ENCODE measurements at places on chromosomes 7 and 10. TPM values are rescaled to one million over a fixed set of nuclear protein-coding genes. Genes with fewer than 3 reads are reported as not detected.

GBX1 gene
- polyA plus RNA-seq = not detected

NUTM2D gene
- 1.5 TPM for polyA plus RNA-seq

GARIN1A gene
- polyA plus RNA-seq = 1.2 TPM

GDF2 gene
- polyA plus RNA-seq = not detected

ARHGEF35 gene
- polyA plus RNA-seq = 0.02 TPM

CTAGE4 gene
- polyA plus RNA-seq = not detected

PRSS58 gene
- not detected for polyA plus RNA-seq

JCAD gene
- polyA plus RNA-seq = 25.7 TPM

LLCFC1 gene
- not detected for polyA plus RNA-seq

STARD3NL gene
- 63.1 TPM for polyA plus RNA-seq

GLI3 gene
- 0.10 TPM for polyA plus RNA-seq

XRCC2 gene
- polyA plus RNA-seq = 3.4 TPM

C10orf105 gene
- polyA plus RNA-seq = not detected

SAMD9L gene
- polyA plus RNA-seq = 1.8 TPM

VSTM4 gene
- 0.39 TPM for polyA plus RNA-seq

HMX3 gene
- not detected for polyA plus RNA-seq

NPC1L1 gene
- not detected for polyA plus RNA-seq

MUC3A gene
- 0.03 TPM for polyA plus RNA-seq

EPDR1 gene
- polyA plus RNA-seq = 7.4 TPM

RASA4 gene
- 29.2 TPM for polyA plus RNA-seq

NPFFR1 gene
- polyA plus RNA-seq = not detected

NPY gene
- polyA plus RNA-seq = 2.6 TPM

XPNPEP1 gene
- polyA plus RNA-seq = 190 TPM

CPXM2 gene
- polyA plus RNA-seq = not detected

ARMH3 gene
- polyA plus RNA-seq = 12.1 TPM

ANKRD30A gene
- polyA plus RNA-seq = not detected
